ENCODE measurements at places on chromosomes 11 and 22. TPM values are rescaled to one million over a fixed set of nuclear protein-coding genes. Genes with fewer than 3 reads are reported as not detected.

Gene MACROD1
- not detected for polyA plus RNA-seq

Gene KRTAP5-2
- not detected for polyA plus RNA-seq

Gene SEPTIN3
- polyA plus RNA-seq: 45.8 TPM

Gene ELFN2
- polyA plus RNA-seq: 0.19 TPM

Gene DKK3
- 13.1 TPM for polyA plus RNA-seq

Gene RIMBP3C
- polyA plus RNA-seq: not detected

Gene SLC15A3
- polyA plus RNA-seq: not detected

Gene ARHGAP8
- not detected for polyA plus RNA-seq

Gene MS4A6E
- polyA plus RNA-seq: not detected

Gene MUC6
- polyA plus RNA-seq: not detected

Gene UPK3A
- polyA plus RNA-seq: not detected

Gene POU2AF1
- not detected for polyA plus RNA-seq

Gene KRTAP5-10
- not detected for polyA plus RNA-seq

Gene ZNRF3
- polyA plus RNA-seq: 2.2 TPM

Gene XRCC6
- polyA plus RNA-seq: 155 TPM

Gene TPCN2
- polyA plus RNA-seq: 0.93 TPM

Gene DDI1
- polyA plus RNA-seq: not detected

Gene TMEM191B
- polyA plus RNA-seq: not detected

Gene NDUFV1
- polyA plus RNA-seq: 130 TPM

Gene MSANTD2
- polyA plus RNA-seq: 5.2 TPM

Gene MPST
- polyA plus RNA-seq: 3.0 TPM

Gene UBQLNL
- polyA plus RNA-seq: not detected

Gene CHST1
- polyA plus RNA-seq: 3.8 TPM

Gene PDE2A
- polyA plus RNA-seq: 6.0 TPM

Gene BCO2
- polyA plus RNA-seq: 18.7 TPM

Gene TTC28
- polyA plus RNA-seq: 0.20 TPM

Gene ARHGAP20
- 52.8 TPM for polyA plus RNA-seq

Gene CCDC73
- 0.91 TPM for polyA plus RNA-seq

Gene PAX6
- polyA plus RNA-seq: 29.7 TPM

Gene RCOR2
- polyA plus RNA-seq: not detected

Gene TSSK2
- not detected for polyA plus RNA-seq

Gene BLID
- not detected for polyA plus RNA-seq

Gene SMIM35
- polyA plus RNA-seq: not detected

Gene SCN2B
- 19.5 TPM for polyA plus RNA-seq

Gene TNNI2
- polyA plus RNA-seq: not detected

Gene FGF19
- polyA plus RNA-seq: not detected

Gene ZNF70
- 0.15 TPM for polyA plus RNA-seq

Gene MYOD1
- polyA plus RNA-seq: not detected

Gene DDB1
- polyA plus RNA-seq: 53.9 TPM

Gene TMEM191C
- polyA plus RNA-seq: 4.4 TPM

Gene MB
- not detected for polyA plus RNA-seq

Gene DDIAS
- 2.5 TPM for polyA plus RNA-seq

Gene SCN4B
- polyA plus RNA-seq: 5.4 TPM

Gene GRIA4
- 42.7 TPM for polyA plus RNA-seq

Gene ANKRD13D
- 4.3 TPM for polyA plus RNA-seq

Gene ART1
- polyA plus RNA-seq: not detected

Gene SMTNL1
- not detected for polyA plus RNA-seq

Gene DAGLA
- 3.7 TPM for polyA plus RNA-seq

Gene NAV2
- 0.36 TPM for polyA plus RNA-seq

Gene NRGN
- polyA plus RNA-seq: 0.62 TPM

Gene CAPRIN1
- 62.0 TPM for polyA plus RNA-seq

Gene MPPED2
- 13.2 TPM for polyA plus RNA-seq

Gene ABCG4
- 5.6 TPM for polyA plus RNA-seq

Gene FOLH1
- 0.24 TPM for polyA plus RNA-seq

Gene ZC3H12C
- 2.7 TPM for polyA plus RNA-seq

Gene BRSK2
- 1.7 TPM for polyA plus RNA-seq

Measured in Purkinje cell (primary cell).